ENCODE measurements at places on chromosomes 1 and 21.
A peak's percentile ranks its signal among the peaks of the same experiment; 100 is the strongest.

GRCh38 chr1:30191154-30191702 lies 532.2 kb downstream of the MATN1 start:
- peak; percentile 58 for DNase-seq

DNA sequence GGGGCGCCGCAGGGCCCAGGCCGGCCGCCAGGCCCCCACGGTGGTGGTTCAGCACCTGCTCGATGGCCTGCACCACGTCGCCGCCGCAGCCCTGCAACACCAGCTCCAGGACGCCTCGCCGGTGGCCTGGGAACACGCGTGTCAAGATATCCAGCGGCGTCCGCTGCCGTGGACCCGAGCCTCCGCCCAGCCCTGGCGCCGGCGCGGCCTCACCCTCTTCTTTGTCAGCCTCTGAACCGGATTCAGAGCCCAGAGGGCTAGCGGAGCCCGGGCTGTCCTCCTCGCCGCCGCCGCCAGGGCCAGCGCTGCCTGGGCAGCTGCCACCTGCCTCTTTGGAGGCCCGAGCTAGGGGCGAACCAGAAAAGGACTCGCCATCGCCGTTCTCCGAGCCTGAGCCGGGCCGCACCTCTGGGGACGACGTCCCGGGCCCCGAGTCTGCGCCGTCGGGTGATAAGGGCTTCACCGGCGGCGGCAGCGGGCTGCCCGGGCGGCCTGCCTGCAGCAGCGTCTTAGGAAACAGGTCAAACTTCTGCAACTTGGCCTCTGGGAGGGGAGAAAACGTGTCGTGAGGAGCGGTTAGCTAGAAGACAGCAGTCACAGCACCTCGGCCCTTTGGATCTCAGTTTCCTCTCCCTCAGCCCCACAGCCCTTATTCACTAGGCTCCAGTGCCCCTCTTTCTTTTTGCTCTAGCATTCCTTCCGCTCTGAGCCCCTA lies 3.9 kb downstream of the DMRTA2 start:
- DNase-seq = no peak

DNA sequence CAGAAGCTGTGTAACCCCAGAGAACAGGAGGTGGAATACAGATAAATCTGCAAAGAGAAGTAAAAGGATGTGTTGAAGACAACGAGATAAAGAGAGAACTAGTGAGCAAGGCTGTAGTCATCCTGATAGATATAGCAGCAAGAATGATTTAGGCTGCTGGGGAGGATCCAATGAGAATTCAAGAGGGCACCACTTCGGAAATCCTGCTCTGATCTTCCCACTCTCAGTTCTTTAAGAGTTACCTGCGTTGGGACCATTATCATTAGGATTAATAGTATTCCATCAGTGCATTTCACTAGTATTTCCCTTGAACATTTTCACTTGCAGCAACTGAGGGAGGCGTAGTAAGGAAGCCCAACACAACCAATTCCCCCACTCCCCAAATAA lies at the start of gene BRINP3:
Gene BRINP3 (minus strand): TSS at position 103 of the 387 bp plus-strand sequence.
- no peak for DNase-seq

DNA sequence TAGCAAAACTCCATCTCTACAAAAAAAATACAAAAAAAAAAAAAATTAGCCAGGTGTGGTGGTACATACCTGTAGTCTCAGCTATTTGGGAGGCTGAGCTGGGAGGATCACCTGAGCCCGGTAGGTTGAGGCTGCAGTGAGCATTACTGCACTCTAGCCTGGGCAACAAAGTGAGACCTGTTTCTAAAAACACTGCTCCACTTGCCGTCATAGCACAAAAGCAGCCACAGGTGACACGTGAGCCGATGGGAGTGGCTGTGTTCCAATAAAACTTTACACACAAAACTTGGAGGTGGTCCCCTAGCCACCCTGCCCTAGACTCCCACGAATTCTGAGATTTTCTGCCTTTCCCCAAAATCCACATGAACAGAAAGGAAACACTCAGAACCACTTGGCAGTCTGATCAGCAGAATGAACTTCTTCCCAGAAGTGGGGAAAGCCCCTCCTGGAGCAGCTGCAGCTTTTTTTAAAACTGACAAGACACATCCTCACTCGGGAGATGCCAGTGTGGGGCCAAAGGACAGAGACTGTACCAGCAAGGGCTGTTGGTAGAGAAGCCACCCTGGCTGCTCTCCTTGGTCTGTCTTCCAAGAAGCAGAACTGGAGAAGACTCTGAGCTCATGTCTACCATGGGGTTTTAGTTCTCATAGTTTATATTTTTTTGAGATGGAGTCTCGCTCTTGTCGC lies 23.3 kb downstream of the PLEKHM2 start:
- DNase-seq = no peak

DNA sequence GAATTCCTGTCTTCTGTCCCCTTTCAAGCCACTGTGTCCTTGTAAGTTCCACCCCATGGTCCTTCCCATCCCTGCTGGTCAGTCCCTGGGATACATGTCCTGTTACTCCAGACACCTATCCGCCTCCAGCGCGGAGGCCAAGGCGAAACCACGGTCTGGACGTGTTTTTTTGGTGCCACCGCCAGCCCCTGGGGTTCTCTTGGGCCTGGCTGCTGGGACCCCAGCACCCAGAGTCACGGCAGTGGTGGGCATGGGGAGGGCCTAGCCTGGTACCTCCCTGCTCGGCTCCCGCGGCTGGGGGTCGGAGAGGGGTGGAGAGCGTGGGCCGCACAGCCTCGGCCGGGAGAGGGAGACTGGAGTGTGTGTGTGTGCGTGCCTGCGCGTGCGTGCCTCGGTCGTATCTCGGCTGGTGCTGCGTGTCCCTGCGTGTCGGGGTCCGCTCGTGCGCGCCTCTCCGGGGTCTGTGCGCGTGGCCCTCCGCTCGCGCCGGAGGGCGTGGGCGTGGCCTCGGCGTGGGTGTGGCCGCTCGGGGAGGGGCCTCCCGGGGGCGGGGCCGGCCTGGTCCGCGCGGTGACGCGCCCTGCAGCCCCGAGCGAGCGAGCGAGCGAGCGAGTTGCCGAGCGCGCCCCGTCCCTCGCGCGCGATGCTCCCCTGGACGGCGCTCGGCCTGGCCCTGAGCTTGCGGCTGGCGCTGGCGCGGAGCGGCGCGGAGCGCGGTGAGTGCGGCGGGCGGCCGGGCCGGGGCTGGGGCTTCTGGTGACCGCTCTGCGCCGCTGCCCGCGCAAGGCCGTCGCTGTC lies at the start of gene VWA1:
Gene VWA1 (plus strand): TSS at position 585 of the 798 bp plus-strand sequence. CDS start 59 bp downstream, at position 644.
- peak; percentile 34 for DNase-seq

DNA sequence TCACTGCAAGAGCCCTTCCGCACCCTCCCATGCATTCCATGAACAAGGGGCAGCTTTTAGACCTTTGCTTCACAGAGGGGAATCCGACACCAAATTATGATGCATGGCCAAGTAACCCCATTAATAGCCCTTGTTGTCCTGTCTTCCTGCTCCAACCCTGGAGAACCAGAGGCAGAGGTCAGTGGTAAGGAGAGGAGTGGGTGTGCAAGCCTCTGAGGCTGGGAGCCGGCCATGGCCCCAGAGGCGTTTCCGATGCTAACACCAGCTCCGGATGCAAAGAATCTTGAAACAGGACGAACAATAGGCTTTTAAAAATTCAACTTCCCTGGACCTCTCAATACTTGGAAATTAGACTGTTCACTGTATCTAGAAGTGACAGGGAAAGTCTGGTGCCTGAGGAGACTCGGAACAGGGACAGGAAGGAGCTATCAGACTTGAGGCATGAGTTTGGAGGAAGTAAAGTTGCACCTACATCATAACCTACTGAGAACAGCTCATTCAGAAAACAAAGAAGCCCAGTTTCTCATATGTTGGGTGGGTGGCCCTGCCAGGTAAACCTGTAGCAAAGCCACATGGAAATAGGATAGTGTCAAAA lies 101.2 kb upstream of the ERG start:
- DNase-seq = no peak

DNA sequence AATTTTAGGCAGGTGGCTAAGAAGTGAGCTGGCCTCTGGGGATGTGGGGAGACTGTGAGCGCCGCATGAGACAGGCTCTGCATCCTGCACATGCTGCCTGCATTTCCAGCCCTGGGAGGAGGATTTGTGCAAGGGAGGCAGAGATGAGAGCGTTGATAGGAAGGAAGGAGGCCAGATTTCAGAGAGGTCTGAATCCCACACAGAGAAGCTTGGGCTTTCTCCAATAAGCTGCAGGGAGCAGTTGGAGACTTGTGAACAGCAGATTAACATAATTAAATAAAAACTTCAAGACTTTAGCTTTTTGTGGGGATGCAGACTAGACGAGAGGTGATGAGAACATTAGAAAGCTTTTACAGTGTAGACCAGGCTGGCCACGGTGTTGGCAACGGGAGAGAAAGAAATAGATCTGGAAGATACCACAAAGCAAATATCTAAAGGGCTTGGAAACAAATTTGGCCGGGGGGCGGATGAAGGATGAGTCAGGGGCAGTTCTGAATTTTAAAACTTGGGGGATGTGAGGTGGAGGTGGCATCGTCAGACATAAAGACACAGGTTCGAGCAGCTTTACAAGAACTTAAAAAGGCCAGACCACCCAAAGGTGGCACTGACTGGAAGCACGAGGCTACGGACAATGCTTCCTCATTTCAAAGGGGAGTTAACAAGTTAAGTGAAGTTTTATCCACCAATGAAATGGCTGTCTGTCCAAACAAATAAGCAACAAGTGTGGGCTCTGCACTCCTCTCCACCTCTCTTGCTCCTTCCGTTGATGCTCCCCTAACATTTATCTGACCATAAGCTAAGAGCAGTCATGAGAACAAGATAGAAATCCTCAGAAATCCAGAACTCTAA lies 57.0 kb downstream of the HIVEP3 start:
- DNase-seq = no peak

- no peak for DNase-seq
These were observed 922.1 kb downstream of the AMY1C start for GRCh38 chr1:104671684-104672353.

DNA sequence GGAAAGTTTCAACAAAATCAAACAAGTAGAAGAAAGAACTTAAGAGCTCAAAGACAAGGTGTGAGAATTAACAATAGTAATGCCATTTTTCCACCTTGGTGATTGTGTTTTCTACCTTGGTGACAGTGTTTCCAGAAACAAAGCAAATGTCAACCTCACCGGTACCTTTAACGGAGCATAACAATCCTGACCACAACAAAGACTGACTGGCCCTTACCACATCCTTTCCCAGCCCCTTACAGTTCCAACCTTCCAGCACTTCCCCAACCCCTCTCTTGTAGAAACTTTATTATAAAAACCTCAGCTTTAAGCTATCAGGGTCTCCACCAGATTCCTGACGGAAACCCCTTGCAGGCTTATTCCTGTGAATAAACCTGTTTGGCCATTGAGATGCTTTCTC lies 16.7 kb downstream of the STYXL2 start:
- peak; percentile 54 for DNase-seq

- no peak for DNase-seq
These were observed 48.4 kb upstream of the SIPA1L2 start for GRCh38 chr1:232678185-232678886.

DNA sequence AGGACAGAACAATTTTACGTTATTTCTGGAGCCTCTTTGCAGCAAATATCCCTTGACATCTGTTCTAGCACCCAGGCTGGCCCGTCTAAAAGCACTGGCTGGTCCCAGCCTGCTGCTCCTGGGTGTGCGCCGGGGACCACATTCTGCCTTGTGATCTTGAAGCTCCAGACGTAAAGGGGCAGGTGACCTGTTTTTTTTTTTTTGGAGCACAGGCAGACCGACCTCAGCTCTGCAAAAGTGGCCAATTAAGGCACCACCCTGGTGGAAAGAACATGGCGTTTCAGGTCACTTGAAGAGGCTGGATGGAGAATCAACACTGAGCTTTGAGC lies 13.8 kb upstream of the CAMTA1 start:
- no peak for DNase-seq

DNA sequence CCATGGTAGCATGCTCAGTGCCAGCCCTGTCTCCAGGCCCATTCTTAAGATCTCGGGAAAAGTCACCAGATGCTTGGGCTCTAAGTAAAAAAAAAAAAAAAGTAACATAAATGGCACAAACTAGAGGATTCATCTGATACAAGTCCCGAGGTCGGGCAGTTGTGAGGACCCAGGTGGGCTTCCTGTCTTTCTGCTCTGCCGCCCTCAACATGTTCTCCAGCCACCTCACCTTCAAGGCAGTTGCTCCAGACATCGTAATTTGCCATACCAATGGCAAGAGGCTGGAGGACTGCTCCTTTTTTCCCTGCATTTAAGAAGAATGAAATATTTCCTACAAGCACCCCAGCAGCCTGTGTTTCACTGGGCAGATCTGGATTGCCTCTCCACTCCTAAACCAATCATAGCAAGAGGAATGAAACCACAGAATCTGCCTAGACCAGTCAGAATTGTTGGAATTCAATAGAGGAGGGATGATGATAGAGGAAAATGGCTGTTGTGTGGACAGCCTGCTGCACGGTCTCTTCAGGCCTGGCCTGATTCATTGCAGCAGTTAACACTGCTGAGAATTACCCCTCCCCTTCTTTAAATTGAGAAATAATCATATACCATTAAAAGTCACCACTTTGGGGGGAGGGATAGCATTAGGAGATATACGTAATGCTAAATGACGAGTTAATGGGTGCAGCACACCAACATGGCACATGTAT lies 5.4 kb downstream of the HMGN2 start:
- DNase-seq = no peak

GRCh38 chr1:44805311-44806024 lies 1.7 kb downstream of the DYNLT4 start:
- no peak for DNase-seq

- no peak for DNase-seq
These were observed 262.8 kb downstream of the LTN1 start for GRCh38 chr21:28729887-28730286.

GRCh38 chr1:85090225-85090624 lies 41.9 kb upstream of the MCOLN3 start:
- DNase-seq = no peak

Data from CD4-positive, alpha-beta T cell treated with Interleukin-6 at 100 ng/mL for 8 hours (primary cell).